ENCODE measurements at places on chromosomes 5 and 9. TPM values are rescaled to one million over a fixed set of nuclear protein-coding genes. Genes with fewer than 3 reads are reported as not detected.

DNA sequence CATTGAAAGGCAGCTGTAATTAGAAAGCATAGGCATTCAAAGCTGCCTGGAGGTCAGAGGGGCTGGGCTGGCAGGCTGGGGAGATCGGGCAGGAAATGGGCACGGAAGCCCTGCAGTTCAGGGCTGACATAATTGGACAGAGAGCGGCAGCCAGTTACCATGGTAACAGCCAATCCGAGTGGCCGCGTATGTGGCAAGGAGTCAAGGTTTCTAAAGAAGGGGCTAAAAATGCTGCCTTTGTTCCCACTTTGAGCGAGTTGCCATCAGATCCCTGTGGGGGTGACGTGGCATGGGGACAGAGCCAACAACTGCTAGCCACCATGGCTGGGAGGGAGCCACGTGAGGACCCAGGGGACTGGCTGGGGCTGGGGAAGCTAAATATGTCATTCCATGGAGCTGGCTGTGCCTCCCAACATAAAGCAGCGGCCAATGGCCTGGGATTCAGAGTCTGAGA is 44.7 kb upstream of the NDFIP1 start:
- peak; percentile 71 for DNase-seq

Gene SIT1
- not detected for total RNA-seq

DNA sequence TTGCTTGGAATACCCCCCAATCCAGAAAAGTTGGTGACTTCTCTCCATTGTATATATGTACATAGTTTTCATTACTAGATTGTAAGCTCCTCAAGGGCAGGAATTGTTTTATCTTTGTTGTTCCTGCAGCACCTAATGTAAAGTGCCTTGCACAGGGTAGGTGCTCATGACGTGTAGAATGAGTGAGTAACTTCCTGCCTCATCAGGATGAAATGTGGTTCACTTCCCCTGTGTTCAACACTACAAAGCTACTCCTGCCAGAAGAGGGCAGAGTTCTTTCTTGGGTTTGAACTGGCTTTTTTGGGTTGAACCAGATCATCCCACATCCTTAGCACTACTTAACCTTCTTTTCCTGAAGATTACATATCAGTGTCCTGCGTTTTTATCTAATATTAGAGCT is 23.9 kb downstream of the GTF3C4 start:
- DNase-seq = no peak

Gene ENTPD2
- not detected for total RNA-seq

Measured in SJSA1 (cell line).